ENCODE measurements at places on chromosomes 7 and 10. TPM values are rescaled to one million over a fixed set of nuclear protein-coding genes. Genes with fewer than 3 reads are reported as not detected.

DNA sequence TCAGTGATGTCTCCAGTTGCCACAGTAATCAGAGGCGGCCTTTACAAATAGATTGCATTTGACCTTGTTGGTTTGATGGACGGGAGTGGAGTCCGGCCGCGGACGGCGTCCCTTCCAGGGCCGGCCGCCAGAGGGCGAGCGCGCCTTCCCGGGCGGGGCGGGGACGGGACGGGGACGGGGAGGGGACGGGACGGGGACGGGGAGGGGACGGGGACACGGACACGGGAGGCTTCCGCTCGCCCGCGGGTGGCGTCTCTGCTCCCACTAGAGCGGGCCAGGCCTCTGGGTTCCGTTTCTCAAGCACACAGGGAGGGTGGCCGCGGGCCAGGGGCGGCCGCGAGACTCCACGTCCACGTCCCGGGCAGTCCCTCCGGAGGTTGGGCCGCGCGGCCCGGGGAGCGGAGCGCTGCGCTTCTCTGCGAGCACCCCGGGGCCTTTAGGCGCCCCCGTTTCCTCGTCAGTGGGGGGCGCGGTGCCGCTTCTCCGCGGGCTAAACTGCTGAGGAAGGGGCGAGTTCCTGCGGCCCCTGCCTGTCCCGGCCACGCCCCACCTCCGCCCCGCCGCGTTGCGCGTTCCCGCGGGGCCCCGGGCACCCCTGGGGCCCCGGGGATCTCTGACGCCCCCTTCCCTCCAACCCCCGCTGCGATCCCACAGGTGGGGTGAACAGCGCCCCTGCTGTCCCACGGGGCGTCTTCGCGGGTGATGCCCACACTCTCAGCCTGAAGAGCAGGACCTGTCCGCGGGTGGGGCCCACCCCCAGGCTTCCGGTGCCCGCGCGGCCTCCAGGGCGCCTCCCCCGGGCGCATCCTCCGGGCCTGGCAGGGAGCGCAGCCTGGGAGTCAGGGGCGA, 84.2 kb upstream of the MKI67 start:
- peak; percentile 7 for DNase-seq

GRCh38 chr10:57815949-57816348, 451.7 kb downstream of the IPMK start:
- peak; percentile 56 for DNase-seq

- peak; percentile 89 for DNase-seq
Measured at GRCh38 chr10:43128958-43129706, 9.1 kb upstream of the CSGALNACT2 start.

DNA sequence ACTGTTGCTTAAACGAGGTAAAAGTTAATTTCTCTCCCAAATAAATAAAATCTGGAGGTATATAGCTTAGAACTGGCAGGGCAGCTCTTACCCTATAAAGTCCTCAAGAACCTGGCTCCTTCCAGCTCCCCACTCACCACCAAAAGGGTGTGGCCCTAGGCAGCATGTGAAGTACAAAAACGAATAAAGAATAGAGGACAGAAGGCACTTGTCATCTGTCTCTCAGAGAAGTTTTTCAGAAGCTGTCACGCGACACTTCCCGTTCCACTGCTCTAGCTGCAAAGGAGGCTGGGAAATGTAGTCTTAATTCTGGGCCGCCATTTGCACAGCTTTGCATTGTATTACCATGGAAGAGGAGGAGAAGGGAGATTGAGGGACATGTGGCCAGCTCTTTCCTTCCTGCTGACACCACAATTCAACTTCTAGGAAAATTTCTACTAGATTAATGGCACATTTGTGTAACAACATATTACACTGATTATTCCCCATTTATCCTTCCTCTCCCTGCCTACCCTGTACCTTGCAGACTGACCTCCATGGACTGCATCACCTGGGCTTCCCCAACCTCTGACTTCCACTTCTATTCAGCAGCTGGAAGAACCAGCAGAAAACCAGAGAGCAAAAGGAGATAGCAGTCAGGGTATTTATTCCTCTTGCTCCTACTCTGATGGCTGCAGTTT, 62.2 kb downstream of the CCDC71L start:
- DNase-seq, result peak; percentile 76

DNA sequence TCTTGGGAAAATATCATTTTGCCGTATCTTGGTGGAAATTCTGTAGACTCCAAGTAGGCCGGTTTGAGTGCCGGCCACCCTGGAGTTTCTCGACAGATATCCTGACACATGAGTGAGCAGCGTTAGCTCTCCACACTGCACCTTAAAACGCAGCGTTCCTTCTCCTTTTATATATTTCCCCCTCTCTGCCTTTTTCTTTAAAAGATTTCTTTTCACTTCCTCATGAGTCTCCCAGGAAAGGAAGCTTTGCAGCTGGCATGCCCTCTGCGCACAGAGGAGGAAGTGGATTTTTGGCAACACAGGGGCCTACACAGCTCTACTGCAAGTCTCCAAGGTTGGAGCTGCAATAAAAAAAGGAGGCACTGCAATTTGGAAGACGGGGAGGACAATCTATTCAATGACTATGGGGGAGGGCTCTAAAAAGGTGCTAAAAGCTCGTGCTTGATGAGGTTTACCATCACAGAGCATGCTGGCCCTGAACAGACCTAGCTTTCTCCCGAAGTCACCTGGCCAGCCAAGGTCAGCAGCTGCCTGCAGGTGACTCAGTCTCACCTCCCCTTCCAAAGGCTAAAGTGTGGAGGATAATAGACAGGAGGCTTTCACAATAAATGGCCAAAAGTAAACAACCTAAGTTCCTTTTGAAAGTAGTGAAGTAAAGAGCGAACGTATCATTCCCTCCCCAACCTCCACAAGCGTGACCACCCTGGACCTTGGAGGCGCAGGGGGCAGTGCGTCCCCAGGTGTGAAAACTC, 252.8 kb downstream of the ZMYND11 start:
- no peak for DNase-seq

CHST3 gene
- total RNA-seq, result 11.4 TPM

DNA sequence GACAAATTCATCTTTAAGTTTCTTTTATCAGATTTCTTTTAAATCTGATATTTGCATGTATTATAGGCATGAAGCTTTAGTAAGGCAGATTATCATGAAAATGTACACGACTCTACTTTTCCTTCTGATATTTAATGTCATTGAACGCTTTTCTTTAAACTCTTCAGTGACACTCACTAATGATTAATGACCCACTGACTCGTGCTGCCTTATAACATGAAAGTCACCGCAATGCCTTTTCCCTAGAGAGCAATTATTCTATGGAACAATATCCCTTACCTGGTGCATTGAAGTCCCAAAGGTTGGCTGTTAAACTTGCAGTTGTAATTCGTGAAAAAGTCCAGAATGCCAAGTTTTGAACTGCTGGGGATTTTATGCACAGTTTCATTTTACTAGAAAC, 33.4 kb upstream of the HGF start:
- no peak for DNase-seq

- DNase-seq, result peak; percentile 18
Measured at GRCh38 chr10:45602082-45602730, 70.4 kb downstream of the ZFAND4 start.

DNA sequence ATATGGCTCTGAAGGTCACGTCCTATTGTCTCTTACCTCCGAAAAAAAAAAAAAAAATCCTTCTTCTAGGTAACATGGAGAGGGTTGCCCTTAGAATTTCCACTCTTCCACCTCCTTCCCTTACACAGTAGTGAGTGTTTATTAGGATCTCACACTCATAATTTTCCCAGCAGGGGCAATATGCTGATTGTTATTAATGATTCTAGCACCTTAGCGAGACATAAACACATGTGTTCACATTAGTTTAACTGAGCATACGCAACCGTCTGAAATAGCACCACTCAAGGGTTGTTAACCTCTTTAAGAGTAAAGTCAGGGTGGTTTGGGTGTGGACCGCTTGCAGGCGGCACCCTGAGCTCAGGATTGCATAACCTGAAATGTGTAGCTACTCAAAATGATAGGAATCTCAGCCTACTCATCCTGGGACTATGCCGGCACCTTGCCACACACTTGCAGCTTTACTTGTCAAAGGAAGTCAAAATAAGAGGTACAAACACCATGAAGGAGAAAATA, 52.2 kb downstream of the CPEB3 start:
- DNase-seq, result peak; percentile 92

GRCh38 chr7:68984306-68984705, 614.0 kb upstream of the AUTS2 start:
- no peak for DNase-seq

EBLN1 gene
- not detected for total RNA-seq

DNA sequence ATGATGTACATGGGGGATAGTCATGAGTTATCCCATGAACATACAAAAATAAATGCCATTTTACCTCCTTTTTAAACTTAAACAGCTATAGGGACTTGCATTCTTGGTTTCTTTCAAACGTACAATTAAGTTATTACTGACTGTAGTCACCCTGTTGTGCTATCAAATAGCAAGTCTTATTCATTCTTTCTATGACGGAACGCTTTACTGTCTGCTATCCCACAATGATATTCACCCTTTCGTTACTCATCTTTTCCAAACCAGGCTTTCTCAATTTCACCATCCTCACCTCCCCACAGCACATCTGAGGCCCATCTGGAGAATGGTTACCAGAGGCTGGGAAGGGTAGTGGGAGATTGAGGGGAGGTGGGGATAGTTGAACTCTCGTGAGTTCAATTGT, 218.8 kb downstream of the PHF14 start:
- DNase-seq, result no peak

DNA sequence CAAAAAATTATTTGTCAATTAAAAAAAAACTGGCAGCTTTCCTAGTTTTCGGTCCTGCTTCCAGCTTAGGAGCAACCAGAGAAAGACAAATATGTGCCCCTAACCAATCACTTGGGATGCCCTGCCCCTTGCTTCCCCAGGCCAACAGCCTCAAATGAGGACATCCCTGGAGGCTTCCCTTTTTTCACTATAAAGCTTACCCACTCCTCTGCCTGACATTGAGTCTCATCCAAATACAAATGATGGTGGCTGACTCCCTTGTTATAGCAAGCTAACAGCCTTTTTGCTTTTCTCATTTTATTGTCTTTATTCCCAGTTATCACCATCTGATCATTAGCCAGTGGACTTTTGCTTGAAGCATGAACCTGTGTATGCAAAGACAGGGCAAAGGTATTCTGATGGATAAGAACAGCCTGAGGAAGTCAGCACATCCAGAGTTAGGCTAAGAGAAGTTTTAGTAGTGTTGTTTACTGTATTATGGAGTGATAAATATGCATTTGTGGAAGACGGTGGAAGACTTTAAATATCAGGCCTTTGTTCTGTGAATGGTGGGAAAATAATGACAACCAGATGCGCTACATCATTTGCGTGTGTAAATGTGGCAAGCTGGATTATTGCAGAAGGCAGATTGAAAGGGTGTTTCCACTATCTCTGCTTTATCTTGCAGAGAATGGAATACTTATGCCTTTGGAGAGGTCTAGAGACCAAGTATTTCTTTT, 1.7 kb upstream of the CCM2 start:
- DNase-seq, result no peak

HABP2 gene
- total RNA-seq, result not detected

INHBA gene
- 5.0 TPM for total RNA-seq

FGFR2 gene
- 18.8 TPM for total RNA-seq

NFKB2 gene
- total RNA-seq, result 6.8 TPM

GRCh38 chr10:79245539-79246208, 101.6 kb upstream of the PPIF start:
- DNase-seq, result no peak

GRCh38 chr10:88528806-88529570, 54.1 kb downstream of the RNLS start:
- no peak for DNase-seq

- DNase-seq, result no peak
Measured at GRCh38 chr10:48880016-48880705, 59.5 kb downstream of the LRRC18 start.

TRPV5 gene
- not detected for total RNA-seq

- DNase-seq, result no peak
Measured at GRCh38 chr7:26784118-26784517, 80.3 kb downstream of the SKAP2 start.

FLNC gene
- 0.64 TPM for total RNA-seq

DNA sequence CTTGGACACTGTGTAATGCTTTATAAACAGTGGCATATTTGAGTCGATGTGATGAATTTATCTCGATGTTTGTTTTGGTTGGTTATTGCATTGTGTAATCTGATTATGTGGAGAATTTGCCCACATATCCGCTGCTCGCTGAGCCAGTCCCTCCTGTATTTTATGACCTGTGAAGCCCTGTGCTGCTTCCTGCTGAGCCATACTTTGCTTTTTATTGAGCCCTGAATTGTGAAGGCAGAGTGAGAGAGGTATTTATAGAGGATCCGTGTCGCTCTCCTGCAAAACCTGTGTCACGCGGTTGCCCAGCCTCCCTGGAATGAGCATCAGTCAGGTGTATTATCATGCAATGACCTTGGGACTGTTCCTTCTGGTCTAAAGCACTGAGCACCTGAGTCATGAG, 253.7 kb downstream of the ARHGAP21 start:
- no peak for DNase-seq

Data from bronchial epithelial cell (primary cell).